ENCODE measurements at places on chromosomes 1 and 21.

GRCh38 chr1:83818916-83819315 is 180.0 kb downstream of the TTLL7 start:
- no peak for DNase-seq

DNA sequence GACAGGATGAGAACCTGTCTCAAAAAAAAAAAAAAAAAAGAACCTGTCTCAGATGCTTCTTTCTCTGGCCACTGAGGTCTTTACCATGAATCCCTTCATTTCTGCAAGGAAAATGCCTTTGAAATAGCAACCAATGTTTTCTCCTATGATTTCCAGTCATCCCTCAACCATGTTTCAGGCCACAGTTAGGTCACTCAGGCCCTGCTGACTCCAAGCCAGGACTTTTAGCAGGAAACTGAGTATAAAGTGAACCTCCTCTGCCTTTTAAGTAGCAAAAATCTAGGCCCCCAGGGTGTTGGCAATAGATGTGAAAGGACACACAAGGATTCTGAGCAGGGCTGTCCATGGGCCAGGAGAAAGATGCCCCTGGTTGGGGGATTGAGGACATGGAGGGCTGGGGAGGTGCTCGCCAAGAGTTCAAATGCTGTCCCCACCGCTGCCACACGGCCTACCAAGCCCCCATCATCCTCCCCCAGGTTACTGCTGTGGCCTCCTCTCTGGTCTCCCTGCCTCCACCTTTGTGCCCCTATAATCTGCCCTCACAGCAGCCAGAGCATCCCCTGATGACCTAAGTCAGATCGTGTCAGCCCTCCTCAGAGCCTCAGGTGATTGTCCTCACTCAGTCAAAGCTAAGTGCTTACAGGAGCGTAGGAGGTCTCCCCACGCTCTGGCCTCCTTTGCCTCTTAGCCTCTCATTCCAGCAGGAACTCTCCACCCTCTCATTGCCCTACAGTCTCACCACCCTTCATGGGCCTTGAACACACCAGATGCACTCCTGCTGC is 54.6 kb downstream of the MATN1 start:
- no peak for DNase-seq

GRCh38 chr1:206784471-206784903 is 12.2 kb upstream of the IL10 start:
- no peak for DNase-seq

- no peak for DNase-seq
Observed at GRCh38 chr21:35303085-35303484, 254.0 kb upstream of the RUNX1 start.

- DNase-seq = no peak
Observed at GRCh38 chr1:12618965-12619791, 1.2 kb upstream of the DHRS3 start.

DNA sequence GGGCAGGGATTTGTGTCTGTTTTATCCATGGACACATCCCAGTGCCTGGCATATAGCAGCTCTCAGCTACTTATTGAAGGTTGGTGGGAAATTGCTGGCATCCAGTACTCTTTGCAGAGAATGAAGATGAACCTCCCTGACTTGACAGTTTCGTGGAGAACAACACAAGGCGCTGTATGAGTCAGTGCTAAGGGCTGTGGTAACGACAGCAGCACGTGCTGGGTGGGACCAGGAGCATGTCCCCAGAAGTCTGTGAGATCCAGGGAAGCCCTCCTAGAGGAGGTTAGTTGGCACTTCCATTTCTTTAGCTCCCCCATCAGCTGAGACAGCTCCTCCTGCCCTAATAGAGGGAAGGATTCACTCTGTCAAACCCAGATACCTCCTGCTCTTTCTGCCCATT is 25.9 kb upstream of the IL19 start:
- DNase-seq = no peak

GRCh38 chr1:52334906-52335528 is 31.0 kb downstream of the CC2D1B start:
- DNase-seq = no peak

DNA sequence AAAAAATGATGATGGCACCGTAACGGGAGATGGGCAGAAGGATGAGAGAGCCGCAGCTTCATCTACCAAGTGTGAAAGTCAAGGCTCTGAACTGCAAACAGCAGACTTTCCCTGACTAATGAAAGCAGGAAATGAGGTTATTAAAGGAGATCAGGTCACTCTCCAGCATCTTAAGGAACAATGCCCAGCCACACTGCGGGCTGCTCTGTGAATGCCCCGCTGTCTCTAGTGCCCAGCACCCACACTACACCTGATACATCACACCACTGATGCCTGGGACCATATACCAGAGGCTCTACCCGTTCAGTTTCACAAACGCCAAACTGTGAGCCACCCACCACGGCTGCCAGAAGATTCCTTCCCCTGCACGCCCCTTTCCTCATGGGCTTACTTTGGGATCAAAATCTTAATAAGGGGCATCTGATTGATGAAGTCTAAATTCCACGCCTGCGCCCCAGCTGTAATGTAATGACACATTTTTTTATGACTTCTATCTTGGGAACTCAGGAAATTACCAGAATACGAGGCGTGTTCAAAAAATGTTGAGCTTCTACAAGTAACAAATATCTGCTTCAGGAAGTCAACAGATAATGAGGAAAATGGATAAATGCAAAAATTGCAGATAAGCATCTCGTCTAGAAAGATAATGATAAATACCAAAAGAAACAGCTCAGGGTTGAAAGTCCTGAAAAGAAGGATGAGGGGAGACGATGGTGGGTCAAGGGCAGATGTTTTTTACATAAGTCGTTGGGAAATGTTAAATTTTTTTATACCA is 72.0 kb downstream of the MIS18A start:
- DNase-seq = no peak

- no peak for DNase-seq
Observed at GRCh38 chr1:29579821-29580425, 343.6 kb downstream of the PTPRU start.

DNA sequence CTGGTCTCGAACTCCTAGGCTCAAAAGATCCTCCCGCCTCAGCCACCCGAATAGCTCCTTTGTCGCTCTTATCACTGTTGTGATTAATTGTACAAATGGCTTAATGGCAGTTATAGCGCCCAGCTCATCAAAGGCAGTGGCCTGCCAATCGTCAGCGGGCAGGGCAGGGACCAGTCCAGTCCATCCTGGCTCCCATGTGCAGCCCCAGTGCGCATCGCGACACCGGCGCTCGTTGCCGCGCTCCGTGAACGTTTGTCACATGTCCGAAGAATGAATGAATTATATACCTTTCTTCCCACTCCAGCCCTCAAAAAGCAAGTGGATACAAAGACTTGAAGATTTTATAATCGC is 18.4 kb downstream of the MTX1 start:
- DNase-seq = peak; percentile 76

GRCh38 chr1:176517484-176517883 is 54.5 kb downstream of the PAPPA2 start:
- no peak for DNase-seq

DNA sequence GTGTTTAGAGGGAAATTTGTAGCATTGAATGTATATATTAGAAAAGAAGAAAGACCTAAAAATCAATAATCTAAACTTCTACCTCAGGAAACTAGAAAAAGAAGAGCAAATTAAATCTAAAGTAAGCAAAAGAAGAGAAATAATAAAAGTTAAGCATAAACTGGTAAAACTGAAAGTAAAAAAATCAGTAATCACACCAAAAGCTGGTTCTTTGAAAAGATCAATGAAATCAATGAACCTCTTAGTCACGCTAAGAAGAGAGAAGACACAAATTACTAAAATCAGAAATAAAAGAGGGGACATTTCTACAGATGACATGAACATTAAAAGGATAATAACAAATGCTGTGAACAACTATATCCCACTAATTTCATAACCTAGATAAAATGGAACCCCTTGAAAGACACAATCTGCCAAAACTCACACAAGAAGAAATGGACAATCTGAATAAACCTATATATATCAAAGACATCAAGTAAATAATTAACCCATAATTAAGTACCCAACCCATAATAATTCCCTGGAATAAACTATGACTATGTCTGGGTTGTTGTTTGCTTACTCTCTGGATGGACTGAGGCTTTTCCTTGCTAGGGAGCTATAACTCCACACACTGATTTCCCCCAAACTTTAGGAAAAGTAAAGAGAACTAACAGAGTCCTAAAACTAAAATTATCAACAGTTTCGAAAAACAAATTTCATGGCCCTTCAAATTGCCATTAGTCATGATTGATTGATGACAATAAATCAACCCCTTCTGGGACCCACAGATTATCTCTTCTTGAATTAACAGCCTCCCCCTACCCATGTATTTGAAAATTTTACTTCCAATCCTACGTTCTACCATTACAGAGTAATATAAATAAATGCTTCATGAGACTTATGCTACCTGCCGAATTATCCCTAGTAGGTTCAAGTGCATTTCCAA is 2.8 kb upstream of the CDC73 start:
- DNase-seq = no peak

- no peak for DNase-seq
Observed at GRCh38 chr1:211825980-211826379, 4.6 kb downstream of the LPGAT1 start.

- no peak for DNase-seq
Observed at GRCh38 chr21:42013376-42013775, 3.2 kb upstream of the ZBTB21 start.

GRCh38 chr1:107276247-107276646 is 135.4 kb downstream of the NTNG1 start:
- DNase-seq = no peak

DNA sequence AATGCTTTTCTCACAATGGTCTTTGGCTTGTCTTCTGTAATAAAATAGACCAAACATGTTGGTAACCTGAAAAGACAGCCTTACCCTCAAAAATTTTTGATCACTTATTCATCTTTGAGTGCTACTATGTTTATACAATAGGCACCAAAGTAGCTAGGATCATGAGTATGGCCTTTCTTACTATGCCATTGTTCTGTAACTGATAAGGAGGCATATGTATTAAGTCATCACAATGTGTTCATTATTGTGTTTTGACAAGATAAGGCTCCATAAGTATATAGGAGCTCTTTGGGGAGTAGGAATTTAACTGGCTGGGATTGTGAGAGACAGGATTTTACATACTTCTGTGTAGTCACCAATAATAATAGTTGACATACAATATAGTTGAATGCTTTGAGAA is 675 bp downstream of the TMCO2 start:
- DNase-seq = no peak

GRCh38 chr1:236795757-236796667 is 920 bp downstream of the MTR start:
- DNase-seq = no peak

- no peak for DNase-seq
Observed at GRCh38 chr1:91609551-91609950, 108.9 kb downstream of the CDC7 start.

DNA sequence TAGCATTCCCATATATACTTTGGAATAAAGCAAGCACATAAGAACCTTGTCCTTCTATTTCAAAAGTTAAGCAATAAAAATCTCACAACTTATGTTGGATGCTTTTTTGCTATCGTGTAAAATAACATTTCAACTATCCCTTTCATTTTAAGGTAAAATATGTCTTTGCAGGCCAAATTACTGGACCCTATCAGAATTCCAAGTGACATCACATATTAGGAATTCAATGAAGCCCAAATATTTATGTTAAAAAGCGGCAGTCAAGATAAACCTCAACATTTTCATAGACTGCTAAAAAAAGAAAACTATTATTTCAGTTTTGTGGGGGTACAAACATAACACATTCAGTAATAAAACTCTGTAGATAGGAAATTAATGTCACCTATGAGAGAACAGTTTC is 252.0 kb downstream of the KCTD3 start:
- DNase-seq = no peak

GRCh38 chr1:82108843-82109242 is 308.1 kb downstream of the ADGRL2 start:
- DNase-seq = no peak

DNA sequence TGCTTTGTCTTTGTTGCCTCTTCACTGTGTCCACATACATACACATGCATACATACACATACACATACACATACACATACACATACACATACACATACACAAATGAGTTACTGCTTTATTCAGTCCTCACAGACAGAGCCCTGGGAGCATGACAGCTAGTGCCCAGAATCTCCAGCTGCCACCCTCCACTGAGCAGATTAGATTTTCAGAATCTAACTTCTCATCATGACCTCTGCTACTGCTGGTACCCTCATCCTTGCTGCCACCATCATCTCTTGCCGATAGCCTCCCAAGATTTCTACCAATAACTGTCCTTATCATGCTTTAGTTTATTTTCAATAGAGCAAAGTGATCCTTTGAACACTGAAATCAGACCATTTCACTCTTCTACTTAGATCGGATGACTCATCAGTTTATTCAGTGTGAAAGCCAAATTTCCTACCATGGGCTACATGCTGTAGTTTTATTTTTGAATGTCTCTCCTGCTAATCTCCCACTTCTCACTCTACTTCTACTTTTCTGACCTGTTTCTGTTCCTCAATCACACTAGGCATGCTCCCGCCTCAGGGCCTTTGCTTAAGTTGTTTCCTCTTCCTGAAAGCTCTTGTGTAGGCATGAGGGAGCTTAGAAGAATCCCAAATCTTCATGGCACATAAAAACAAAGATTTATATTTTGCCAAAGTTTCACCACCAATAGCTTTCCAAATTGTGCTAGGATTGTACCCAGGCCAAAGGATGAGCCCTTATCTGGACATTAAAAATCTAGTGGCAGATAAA is 43.0 kb downstream of the ATP6V1G3 start:
- no peak for DNase-seq

DNA sequence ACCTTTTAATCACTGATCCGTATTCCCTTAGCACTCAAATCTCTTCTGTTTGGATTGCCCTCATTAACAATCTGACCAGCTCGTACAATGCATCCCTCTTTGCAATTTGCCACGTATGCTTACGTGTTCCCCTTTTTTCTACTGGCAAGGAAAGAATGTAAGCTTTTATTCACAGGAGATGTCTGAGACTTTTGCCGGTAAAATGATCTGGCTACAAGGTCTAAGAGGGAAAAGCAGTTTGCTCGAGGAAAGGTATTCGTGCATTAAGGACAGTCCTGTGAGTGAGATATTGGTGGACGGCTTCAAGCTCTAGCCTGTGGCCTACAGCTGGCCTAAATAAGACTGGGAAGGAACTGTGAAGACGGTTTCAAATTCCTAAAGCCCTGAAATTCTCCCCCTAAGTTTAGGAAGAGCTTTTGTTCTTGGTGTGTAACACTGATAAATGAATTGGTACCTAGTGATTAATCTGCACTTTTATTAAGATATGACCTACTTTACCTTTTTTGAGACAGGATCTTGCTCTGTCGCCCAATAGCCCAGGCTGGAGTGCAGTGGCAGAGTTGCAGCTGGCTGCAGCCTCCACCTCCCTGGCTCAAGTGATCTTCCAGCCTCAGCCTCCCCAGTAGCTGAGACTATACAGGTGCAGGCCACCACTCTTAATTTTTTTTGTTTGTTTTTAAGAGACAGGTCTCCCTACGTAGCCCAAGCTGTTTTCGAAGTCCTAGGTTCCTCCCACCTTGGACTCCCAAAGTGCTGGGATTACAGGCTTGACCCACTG is 895 bp upstream of the UBR4 start:
- no peak for DNase-seq

DNA sequence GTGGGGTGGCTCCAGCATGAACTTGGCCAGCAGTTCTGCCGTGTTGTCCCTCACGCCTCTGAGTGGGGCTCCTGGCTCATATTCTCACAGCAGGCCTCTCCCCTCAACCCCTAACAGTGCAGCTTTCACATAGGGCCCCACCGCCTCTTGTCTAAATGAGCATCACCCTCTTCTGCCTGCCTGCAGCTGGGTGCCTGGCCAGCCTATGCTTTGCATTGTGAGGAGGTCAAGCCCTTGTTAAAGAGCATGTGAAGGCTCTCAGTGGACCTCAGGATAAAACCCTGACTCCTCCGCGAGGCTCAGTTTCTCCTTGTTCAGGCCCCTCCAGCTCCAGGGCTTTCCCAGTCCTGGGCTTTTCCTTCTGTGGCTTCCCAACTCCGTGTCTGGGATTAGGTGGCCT is 34.8 kb downstream of the CRYAA start:
- peak; percentile 8 for DNase-seq

- no peak for DNase-seq
Observed at GRCh38 chr21:41713495-41714281, 53.2 kb downstream of the RIPK4 start.

All from D341Med (cell line).